AG04450 (cell line): ENCODE measurements at places on chromosomes 6 and 20.

GRCh38 chr6:107735906-107736635, 88.0 kb downstream of the SCML4 start:
- DNase-seq = no peak

- DNase-seq = no peak
Observed at GRCh38 chr20:10449270-10449669, 14.2 kb downstream of the SLX4IP start.

- DNase-seq = no peak
Observed at GRCh38 chr6:24923885-24924401, 11.8 kb downstream of the RIPOR2 start.

GRCh38 chr6:110823146-110823545, 7.9 kb upstream of the CDK19 start:
- DNase-seq = no peak

GRCh38 chr6:113734982-113735381, 122.2 kb upstream of the MARCKS start:
- no peak for DNase-seq

GRCh38 chr6:6407071-6407741, 86.7 kb upstream of the F13A1 start:
- DNase-seq = no peak

- no peak for DNase-seq
Observed at GRCh38 chr6:4281341-4282293, 146.2 kb upstream of the ECI2 start.

DNA sequence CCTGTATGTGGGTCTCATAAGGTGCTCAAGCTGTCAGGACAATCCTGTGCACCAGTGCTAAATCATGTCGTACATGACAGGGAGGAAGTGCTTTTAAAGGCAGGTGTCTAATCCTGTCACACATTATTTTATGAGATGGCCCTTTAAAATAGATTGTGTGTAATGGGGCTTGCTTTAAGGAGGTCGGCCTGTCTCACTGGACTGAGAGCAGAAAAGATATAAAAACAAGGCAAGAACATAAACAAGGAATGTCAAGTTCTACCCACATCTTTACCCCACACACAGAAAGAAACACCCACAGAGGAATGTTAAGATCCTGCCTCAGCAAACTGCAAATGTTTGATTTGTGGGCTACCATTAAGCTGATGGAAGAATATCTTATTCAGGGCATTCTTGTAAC, 279.0 kb downstream of the FOXA2 start:
- no peak for DNase-seq

GRCh38 chr6:31579546-31580437, 2.4 kb downstream of the LTB start:
- no peak for DNase-seq

DNA sequence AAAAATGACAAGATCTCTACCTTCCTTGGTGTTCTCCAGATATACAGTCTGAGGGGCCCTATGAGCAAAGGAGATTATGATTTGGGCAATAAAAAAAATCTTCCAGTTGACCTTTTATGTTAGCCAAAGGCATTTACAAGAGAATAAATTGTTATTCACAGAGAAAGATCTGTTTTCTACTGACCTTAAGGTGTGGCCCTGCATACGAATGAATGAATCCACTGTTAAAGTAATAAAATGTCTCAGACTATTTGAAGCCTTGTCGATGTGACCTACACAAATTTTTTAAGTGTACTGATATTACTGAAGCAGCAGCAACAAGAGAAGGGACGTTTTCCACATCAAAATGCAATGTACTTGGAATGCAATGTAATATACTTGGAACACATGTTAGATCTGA, 95.9 kb upstream of the SSTR4 start:
- no peak for DNase-seq
